ENCODE measurements at places on chromosomes 1 and 21.

GRCh38 chr1:17119773-17120480 is 676 bp upstream of the PADI2 start:
- DNase-seq = no peak

DNA sequence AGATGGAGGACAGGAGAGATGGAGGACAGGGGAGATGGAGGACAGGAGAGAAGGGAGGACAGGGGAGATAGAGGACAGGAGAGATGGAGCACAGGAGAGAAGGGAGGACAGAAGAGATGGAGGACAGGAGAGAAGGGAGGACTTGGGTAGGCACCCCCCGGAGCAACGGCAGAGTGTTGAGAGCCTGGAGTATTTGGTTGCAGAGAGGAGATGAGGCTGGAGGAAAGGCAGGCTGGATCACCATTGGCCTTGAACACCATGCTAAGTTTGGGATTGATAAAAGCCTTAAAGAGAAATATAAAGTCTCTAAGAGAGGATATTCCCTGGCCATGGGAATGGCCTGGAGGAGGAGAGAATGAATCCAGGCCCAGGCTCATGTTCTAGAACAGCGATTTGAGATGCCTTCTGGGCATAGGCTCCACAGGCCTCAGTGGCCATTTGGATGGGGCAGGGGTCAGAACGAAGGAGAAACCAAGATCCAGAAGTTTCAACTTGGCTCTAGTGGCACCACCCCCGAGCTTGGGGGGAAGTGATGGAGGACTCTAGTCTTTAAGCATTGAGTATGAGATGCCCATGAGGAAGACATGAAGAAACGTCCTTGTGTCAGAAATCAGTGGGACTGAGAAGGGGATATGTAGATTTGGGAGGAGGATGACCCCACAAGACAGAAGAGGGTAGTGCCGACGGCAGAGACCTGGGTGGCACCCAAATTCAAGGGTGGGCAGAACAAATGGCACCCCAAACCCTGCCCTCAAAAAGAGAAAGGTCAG is 47.9 kb upstream of the EDN2 start:
- DNase-seq = no peak

DNA sequence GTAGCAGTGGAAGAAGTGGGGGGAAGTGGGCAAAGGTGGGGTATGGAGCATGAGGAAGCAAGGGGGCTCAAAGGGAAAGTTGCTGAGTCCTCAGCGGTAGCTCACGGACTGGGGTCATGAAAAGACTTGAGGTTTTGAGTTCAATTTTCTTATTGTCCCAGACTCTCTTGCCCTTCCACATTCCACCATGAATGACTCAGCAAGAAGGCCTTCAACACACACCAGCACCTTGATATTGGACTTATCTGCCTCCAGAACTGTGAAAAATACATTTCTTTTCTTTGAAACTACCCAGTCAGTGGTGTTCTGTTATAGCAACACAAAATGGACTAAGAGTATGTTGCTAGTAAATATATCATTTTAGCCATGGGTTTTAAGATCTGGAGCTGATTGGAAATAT is 17.3 kb upstream of the RHBDL2 start:
- no peak for DNase-seq

GRCh38 chr1:8671306-8671917 is 146.0 kb downstream of the RERE start:
- DNase-seq = no peak

Measured in T-helper 2 cell (primary cell).